ENCODE measurements at places on chromosomes 16 and 17.

- no peak for DNase-seq
Measured at GRCh38 chr17:12730931-12731521, 58.3 kb upstream of the ARHGAP44 start.

DNA sequence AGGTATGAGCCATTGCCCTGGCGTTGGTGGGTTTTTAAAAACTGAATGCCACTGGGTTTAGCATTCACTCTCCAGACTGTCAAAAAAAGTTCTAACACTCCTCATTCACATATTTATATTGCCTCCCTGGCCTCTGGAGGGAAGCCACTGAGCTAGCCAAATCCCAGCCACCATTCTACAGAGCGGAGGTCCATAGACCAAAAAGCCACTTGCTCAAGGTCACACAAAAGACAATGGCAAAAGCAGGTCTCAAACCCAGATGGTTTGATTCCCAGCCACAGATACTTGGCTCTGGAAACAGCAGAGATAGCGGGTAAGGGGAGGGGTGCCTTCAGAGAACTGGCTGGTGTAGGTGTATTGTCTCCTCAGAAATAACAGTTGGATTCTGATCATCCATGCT, 18.0 kb upstream of the CDIPT start:
- DNase-seq: no peak

DNA sequence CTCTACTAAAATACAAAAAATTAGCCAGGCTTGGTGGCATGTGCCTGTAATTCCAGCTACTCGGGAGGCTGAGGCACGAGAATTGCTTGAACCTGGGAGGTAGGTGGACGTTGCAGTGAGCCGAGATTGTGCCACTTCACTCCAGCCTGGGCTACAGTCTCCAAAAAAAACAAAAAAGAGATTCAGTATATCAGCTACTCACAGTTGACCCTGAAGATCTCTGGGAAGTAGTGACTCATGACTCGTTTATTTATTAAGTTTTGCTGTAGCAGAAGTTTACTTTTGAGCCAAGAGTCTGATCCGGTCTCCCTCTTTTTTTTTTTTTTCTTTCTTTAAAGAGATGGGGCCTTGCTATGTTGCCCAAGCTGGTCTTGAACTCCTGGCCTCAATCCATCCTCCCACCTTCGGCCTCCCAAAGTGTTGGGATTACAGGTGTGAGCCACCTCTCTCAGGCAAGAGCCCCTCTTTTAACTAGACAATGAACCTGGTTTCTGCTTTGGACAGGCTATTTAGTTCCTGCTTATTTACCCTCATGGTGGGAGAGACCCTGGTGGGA, 4.4 kb downstream of the MVP start:
- DNase-seq: no peak

DNA sequence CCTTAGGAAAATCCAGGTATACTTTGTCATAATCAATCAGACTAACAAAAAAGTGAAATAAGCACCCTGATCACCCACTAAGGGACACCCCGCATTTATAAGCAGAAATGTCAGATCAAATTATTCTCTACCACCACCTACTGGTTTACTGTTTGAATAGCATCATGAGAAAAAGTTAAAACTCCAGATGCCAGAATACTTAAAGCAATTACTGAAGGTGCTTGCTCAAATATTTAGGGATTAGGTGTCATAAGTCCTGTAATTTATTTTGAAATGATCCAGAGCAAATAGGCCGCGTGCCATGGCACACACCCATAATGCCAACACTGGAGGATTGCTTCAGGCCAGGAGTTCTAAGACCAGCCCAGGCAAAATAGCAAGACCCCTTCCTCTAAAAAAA, 2.3 kb downstream of the TOP2A start:
- DNase-seq: no peak

DNA sequence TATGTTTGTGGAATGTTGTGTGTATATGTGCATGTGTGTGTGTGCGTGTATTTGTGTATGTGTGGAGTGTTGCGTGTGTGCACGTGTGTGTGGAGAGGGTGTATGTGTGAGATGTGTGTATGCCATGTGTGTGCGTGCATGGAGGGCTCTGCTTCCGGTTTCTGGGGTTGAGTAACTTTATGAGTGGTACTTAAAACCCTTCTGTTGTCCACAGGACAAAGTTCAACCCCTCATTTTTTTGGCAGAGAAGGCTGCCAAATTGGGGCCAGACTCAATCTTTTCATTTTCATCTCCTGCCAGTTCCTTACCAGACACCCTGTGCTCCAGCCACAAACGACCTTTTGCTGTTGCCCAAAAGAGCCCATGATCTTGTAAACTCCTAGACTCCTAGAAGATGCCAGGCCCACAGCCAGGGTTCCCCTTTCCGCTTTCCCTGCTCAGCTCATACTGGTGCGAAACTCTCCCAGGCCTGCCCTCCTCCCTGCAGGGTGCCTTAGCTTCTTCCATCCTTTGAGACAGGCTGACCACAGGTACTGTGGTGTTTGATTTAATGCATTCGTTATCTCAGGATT, 100.2 kb downstream of the CMIP start:
- DNase-seq: no peak

- DNase-seq: peak; percentile 39
Measured at GRCh38 chr17:39231591-39232551, 6.1 kb upstream of the STAC2 start.

DNA sequence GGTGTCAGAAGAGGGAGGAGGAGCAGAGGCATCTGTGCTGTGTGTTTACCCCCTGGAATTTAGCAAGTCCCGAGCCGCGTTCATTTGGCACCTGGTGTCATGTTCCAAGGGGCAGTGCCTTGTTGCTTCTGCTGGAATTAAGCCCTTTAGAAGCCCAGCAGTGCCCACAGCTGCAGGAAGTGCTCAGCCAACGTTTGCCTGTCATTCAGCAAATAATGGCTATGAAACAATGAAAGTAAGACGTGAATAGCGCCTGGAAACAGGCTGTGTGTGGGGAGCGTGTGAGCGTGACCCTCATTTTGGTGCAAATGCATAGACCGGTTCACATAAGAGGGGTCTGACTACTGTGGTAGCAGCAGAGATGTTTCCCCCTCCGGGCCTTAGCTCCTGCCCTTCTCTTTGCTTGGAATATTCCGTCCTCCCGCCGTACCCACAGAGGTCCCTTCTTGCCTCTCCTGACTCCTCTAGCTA, 5.8 kb upstream of the ATP2C2 start:
- DNase-seq: no peak

DNA sequence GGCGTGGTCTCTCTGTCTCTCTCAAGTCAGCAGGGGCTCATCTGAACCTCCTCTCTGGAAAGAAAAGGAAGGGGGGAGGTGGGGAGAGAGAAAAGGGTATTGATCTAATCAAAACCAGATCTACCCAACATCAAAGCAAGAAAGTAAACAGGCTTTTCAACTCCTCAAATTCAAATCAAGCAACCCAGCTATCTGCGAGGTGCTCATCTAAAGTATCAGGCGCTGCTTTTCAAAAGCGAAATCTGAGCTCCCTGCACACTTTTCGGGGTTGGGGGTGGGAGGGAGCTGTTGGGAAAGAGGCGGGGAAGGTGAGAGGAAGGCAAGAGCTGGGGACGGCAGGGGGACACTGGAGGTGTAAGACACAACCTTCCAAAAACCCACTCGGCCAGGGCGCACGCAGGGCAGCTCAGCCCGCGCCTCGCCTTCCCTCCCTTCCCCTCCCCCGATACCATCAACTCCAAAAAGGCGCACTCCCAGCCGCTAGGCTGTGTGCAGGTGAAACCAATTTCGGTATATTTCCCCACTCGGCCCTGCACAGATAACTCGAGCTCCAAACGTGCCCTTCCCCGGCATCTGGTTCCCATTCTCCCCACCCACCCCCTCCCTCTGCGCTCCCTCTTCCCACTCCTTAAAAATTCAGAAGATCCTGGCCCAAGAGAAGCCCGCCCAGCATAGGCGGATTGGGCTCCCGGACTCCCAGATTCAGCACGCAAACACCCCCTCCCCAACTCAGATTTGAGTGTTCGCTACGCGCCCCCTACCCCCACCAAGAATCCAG, 2.6 kb downstream of the AXIN2 start:
- DNase-seq: no peak

DNA sequence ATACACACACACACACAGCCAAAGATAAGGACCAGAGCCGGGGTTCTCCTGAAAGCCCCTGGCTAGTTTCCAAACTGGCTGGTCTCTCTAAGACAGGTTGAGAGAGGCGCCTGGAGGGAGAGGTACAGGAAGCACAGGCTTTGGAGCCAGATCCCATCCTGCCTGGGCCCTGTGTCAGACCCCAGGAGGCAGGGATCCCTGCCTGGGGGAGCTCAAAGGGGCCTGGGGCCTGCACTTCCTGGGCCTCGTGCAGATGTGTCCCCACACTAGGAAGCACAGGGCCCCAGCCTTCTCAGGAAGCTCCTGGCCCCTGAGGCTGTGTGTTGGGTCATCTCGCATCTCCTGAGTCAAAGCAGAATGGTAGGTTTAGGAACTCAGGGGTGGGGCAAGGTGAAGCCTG, 16.0 kb downstream of the SLC5A10 start:
- DNase-seq: peak; percentile 9

DNA sequence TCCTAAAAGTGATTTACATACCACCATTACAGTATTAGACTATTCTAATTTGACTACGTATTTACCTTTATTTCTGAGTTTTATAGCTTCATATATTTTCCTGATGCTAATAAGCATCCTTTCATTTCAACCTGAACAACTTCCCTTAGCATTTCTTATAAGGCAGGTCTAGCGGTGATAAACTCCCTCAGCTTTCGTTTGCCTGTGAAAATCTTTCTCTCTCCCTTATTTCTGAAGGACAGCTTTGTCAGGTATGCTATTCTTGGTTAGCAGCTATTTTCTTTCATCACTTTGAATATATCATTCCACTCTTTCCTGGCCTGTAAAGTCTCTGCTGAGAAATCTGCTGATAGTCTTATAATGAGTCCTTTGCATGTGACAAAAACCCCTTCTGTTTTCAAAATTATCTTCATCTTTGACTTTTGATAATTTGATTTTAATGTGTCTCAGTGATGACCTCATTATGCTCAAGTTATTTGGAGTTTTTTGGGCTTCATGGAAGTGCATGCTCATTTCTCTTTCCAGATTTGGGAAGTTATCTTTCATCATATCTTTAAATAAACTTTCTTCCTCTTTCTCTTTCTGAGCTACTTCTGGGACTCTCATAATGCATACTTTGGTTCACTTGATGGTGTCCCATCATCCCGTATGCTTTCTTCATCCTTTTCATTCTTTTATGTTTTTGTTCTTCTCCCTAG, 285.4 kb upstream of the PMFBP1 start:
- no peak for DNase-seq

DNA sequence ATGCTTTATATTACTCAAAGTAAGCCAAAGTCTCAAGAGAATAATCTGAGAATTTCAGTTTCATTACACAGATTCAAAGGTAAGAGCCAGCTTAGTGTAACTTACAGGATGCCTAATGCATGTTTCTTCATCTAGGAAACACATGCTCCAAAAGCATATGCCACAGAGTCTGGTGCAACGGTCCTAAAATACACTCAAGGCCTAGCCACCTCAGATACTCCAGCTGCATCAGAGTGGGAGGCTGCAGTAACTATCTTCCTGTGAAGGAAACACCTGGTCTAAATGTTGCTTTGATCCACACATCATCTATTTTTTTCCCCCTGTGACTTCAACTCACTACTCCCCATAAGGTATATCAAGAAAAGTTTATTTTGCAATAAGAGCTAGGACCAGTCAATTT, 51.6 kb upstream of the CORO6 start:
- no peak for DNase-seq

DNA sequence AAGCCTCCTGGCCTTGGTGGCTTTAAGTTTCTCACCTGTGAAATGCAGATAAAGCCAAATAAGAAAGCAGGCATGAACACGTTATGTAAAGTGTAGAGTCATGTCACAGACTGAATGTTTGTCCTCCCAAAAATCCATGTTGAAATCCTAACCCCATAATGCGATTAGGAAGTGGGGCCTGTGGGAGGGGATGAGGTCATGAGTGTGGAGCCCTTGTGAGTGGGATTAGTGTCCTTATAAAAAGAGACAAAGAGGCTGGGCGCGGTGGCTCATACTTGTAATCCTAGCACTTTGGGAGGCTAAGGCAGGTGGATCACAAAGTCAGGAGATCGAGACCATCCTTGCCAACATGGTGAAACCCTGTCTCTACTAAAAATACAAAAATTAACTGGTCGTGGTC, 19.5 kb upstream of the C16orf78 start:
- DNase-seq: no peak

GRCh38 chr16:55364811-55365210, 40.8 kb downstream of the IRX6 start:
- DNase-seq: no peak

DNA sequence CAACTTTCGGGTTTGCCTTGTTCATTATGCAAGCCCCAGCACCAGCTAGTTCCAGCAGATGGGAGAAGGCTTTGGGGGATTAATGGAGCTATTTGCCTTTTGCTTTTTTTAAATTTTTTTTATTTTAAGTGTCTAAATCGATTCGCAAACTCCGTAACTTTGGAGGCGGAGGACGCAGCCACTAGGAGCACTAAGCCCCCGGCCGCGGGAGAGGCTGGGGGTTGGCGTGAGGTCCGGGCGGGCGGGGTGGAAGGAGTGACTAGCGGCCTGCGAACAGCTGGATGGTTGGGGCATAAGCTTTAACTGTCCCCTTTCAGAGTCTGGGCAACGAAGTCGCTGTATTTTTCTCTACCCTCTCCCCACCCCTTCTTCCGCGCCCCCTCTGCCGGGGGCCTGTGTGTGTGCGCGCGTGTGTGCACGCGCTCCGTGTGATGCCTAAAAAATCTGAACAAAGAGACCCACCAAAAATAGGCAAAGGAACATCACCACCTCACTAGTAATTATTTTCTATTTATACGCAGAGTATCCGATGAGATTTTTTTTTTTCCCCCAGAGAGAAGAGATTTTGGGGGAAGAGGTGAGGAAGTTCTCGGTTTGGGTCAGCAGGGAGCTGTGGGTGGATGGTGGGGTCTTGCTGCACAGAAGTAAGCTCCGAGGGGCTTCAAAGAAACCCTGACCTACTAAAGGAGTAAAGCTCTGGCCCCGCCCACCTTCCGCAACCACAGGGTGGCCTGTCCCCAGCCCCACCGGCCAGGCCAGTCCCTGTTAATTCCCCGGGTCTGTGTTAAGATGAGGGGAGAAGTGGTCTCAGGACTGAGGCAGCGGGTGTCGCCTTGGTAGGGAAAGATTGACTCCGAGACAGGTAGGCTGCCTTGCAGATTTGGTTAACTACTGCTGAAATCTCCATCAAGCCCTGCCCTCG, 2.3 kb downstream of the SHISA9 start:
- DNase-seq: no peak

- DNase-seq: no peak
Measured at GRCh38 chr17:32256012-32256700, 9.5 kb upstream of the RHBDL3 start.

GRCh38 chr16:24367186-24367710, 111.1 kb downstream of the CACNG3 start:
- no peak for DNase-seq

- no peak for DNase-seq
Measured at GRCh38 chr16:11024333-11025053, 80.1 kb downstream of the CLEC16A start.

- DNase-seq: no peak
Measured at GRCh38 chr17:61955619-61956018, 27.8 kb upstream of the INTS2 start.

- DNase-seq: no peak
Measured at GRCh38 chr16:56274369-56274768, 83.1 kb downstream of the GNAO1 start.

GRCh38 chr17:35683591-35683990, 47.8 kb upstream of the RASL10B start:
- no peak for DNase-seq

All from T-helper 17 cell (primary cell).